NCI-H774 (cell line): ENCODE measurements at places on chromosomes 5 and 9.

- DNase-seq, result no peak
Measured at GRCh38 chr9:83957248-83957513, 22.8 kb downstream of the HNRNPK start.

- no peak for DNase-seq
Measured at GRCh38 chr9:16461851-16462250, 408.6 kb downstream of the BNC2 start.

DNA sequence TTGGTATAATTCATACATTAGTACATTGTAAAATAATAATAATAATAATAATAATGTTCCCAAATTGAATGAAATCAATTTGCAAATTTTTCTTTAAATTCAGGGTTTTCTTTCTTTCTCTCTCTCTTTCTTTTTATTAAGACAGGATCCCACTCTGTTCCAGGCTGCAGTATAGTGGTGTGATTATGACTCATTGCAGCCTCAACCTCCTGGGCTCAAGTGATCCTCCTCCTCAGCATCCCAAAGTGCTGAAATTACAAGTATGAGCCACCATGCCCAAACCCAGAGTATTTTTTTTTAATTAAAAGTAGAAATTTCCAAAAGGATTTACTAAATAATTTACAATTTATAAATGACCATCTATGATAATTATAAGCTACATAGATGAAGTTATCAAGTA lies 117.7 kb downstream of the HOMER1 start:
- DNase-seq, result no peak

DNA sequence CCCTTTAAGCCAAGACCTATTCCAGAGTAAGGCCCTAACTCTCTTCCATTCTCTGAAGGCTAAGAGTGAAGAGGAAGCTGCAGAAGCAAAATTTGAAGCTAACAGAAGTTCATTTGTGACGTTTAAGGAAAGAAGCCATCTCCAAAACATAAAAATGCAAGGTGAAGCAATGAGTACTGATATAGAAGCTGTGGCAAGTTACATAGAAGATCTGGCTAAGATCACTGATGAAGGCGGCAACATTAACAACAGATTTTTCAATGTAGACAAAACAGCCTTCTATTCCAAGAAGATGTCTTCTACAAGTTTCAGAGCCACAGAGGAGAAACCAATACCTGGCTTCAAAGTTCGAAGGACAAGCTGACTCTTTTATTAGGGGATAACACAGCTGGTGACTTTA lies 1143.4 kb downstream of the CDH12 start:
- no peak for DNase-seq

DNA sequence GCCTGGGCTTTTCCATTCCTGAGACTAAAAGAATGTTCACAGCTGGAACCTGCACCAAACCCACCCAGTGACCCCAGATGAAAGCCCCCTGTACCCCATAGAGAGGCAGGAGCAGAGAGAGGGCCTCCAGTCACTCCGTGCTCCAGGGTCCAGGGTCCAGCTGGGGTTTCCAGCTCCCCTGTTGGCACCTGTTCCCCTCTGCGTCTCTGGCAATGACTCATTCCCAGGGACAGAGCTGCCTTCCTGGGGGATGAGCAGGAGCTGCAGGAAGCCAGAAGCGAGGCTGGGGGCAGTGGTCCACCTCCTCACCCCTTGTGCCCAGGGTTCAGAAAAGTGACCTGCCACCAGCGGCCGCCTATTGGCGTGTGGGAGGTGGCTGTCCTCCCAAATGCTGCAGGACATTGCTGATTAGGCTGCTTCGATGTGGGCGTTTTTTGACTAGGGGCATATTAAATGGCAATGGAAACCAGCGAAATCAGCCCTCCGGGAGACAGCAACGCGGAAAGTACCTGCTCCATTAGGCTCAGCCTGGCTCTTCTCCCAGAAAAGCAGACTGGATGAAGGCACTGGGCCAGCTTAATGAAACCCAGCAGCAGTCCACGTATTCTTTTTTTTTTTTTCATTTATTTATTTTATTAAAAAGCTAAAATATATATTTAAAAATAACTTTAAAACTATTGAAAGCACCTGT lies 97.4 kb downstream of the DAP start:
- no peak for DNase-seq

DNA sequence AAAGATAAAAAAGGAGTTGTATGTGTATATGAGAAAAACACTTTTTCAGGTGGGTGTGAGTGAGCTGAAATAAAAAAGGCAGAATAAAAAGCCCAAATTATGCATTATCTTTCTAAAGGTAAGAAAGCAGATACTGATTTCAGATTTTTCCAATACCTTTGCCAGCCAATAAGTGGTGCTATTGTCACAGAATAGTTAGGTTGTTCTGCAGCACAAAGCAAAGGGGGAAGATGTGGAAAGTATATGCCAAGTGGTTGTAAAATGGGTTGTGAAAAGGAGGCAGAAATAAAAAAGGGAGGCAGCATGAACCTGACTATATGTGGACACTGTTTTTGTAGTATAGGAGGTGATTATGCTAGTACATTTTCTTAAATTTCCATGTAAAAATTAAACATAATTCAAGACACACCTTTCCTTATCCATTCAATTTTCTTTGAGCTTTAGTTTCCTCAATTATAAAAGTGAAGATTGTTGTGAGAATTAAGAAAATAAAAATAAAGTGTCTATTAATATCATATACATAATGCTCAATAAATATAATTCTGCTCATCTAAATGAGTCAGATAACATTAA lies 106.7 kb downstream of the SMIM15 start:
- DNase-seq, result peak; percentile 48

DNA sequence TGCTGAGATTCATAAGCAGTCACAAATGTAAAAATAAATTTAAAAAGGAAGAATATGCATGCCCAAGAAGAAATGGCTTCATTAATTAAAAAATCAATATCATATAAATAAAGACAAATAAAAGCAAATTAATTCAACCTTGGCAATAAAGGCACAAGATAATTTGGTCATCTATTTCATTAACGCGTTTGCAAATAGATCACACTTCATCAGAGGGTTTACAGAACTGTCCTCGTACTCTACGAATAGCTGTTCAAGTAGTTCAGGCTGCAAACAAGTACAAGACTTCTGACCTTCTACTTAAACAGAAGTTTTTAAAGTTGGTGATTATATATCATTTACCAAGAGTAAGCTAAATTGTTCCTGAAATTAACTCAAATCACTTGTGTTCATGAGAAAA lies 775.3 kb upstream of the DMAC1 start:
- no peak for DNase-seq

DNA sequence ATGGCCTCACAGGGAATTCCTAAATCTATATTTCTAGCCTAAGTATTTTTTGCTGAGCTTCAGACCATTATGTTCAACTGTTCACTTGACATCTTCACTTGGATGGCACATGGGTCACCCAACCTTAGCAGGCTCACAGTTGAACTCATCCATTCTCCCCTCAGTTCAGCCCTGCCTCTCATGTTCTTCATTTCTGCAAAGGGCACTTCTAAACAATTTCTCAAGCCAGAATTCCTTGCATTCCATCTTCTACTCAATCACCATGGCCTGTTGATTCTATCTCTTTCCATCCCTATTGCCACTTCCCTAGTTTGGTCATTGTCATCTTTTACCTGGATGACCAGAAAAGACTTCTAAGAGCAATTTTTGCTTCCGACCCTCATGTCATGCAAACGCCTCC lies 7.3 kb upstream of the RGS3 start:
- no peak for DNase-seq

GRCh38 chr5:113693701-113694100 lies 180.2 kb downstream of the YTHDC2 start:
- no peak for DNase-seq
